AG08395 (cell line): ENCODE measurements at places on chromosomes 7 and 10.

- DNase-seq = no peak
Observed at GRCh38 chr7:12385364-12385786, 18.3 kb downstream of the VWDE start.

GRCh38 chr7:150379441-150380379 lies 580 bp downstream of the ZNF775 start:
- peak; percentile 34 for DNase-seq

- no peak for DNase-seq
Observed at GRCh38 chr7:126040114-126041045, 1110.8 kb upstream of the POT1 start.

DNA sequence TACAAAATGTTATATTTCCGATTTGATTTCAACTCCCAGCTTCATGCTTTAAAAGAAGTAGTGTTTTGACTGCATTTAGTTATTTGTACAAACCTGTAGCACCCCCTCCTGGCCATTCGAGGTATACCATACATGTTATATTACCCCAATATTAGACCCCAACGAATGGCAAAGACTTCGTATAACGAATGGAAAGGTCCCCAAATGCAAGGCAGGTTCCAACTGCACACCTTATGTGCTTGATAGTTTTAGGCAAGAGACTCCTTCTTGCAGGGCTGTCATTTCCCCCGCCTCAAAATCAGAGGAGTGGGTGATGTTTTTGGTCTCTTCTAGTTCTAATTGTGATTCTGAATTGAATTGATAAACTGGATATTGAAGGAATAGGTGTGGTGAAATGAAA lies 101.1 kb upstream of the TARP start:
- DNase-seq = peak; percentile 38

- DNase-seq = no peak
Observed at GRCh38 chr7:106552645-106553445, 108.1 kb downstream of the CCDC71L start.

DNA sequence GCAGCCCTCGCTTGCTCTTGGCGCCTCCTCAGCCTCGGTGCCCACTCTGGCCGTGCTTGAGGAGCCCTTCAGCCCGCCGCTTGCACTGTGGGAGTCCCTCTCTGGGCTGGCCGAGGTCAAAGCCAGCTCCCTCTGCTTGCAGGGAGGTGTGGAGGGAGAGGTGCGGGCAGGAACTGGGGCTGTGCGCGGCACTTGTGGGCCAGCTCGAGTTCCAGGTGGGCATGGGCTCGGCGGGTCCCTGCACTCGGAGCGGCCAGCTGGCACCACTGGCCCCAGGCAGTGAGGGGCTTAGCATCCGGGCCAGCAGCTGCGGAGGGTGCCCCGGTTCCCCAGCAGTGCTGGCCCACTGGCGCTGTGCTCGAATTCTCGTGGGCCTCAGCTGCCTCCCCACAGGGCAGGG lies 152.1 kb upstream of the SEMA3C start:
- DNase-seq = no peak

DNA sequence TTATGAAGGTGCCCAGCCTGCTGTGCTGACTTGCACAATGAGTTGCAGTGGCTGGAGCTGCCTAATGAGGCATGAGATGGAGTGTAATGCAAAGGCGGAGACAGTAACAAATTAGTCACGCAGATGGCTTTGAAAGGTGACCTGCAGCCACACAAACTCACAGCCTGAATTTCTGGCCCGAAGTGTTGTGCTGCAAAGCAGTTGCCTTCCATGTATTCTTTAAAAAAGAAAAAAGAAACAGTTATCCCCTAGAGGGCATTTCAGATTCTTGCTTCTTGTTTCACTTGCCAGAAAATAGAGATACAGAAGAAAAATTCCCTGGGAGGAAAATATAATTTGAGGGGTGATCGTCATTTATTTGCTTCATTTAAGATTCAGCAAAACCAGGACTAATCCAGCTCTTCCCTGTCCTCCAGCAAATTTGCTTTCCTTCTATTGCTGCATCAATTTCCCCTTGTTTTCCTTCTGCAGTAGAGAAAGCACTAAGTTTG lies 239.9 kb downstream of the ADRA2A start:
- DNase-seq = no peak
